ENCODE measurements at places on chromosomes 16 and 17. TPM values are rescaled to one million over a fixed set of nuclear protein-coding genes. Genes with fewer than 3 reads are reported as not detected.

VTN gene
- total RNA-seq = not detected

CES3 gene
- total RNA-seq = 0.17 TPM

WSCD1 gene
- total RNA-seq = 4.5 TPM

SNX20 gene
- total RNA-seq = not detected

TEKT1 gene
- not detected for total RNA-seq

ORC6 gene
- 28.7 TPM for total RNA-seq

RNU2-1 gene
- not detected for total RNA-seq

AOC2 gene
- 0.34 TPM for total RNA-seq

G6PC1 gene
- not detected for total RNA-seq

TBC1D26 gene
- 0.15 TPM for total RNA-seq
